Stimulated activated effector memory CD8-positive, alpha-beta T cell treated with anti-CD3 and anti-CD28 coated beads, Interleukin-12 subunit alpha, Interleukin-12 subunit beta, amount 100 ng/mL, for 72 hours (primary cell): ENCODE measurements at places on chromosomes 2 and 18.

- no peak for DNase-seq
These were observed 248.6 kb downstream of the SP3 start for GRCh38 chr2:173716458-173717052.

GRCh38 chr2:178317811-178318210 is 123.5 kb downstream of the OSBPL6 start:
- DNase-seq, result no peak

GRCh38 chr2:60512062-60512622 is 41.3 kb downstream of the BCL11A start:
- no peak for DNase-seq

DNA sequence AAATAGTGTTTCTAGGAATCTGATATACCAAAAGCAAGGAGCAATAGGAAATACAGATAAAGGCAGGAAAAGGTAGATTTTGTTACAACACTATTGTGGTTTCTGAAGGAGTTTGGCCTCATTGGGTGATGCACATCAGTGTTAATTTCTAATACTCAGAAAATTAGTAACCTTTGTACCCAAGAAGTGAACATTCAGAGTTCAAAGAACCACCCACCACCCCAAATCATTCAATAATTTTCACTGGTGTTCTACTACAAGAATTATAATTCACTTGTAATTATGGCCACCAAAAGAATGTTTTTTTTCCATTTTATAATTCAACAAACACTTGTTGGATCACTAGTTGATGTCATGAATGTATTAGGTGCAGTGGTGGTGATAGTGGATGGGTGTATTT is 183.3 kb downstream of the UBE2E3 start:
- DNase-seq, result no peak

GRCh38 chr2:44741507-44741906 is 200.0 kb upstream of the SIX3 start:
- no peak for DNase-seq

DNA sequence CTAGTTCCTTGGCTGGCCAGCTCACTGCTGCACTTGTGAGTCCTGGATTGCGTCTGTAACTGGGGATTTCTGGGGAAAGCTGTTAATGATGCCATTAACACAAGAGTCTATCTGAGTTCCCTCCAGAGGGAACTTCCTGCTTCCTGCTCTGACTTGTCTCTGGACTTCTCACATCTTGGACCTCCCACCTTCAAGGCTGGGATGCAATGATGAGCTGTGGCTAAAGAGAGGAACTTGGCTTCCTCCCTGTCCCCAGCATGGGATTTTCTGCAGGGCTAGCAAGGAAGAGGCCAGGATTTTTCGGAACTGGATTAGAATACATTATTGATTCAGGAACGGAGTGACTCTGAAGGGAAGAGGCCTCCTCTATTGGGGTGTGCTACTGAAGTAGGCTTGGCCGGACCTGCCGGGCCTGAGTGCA is 155.5 kb downstream of the CLIP4 start:
- DNase-seq, result no peak

GRCh38 chr2:152518641-152519580 is 183.9 kb downstream of the FMNL2 start:
- no peak for DNase-seq

GRCh38 chr2:15728245-15728938 is 136.7 kb downstream of the DDX1 start:
- DNase-seq, result no peak

GRCh38 chr18:417495-417894 is 83.0 kb downstream of the COLEC12 start:
- DNase-seq, result no peak

- DNase-seq, result no peak
These were observed 56.8 kb downstream of the SPATS2L start for GRCh38 chr2:200363279-200363678.

GRCh38 chr2:37566517-37566981 is 104.9 kb downstream of the CDC42EP3 start:
- DNase-seq, result no peak
